Activated effector memory CD4-positive, alpha-beta T cell treated with anti-CD3 and anti-CD28 coated beads, Interleukin-2, amount 50 U/mL, for 16 hours (primary cell): ENCODE measurements at places on chromosomes 12 and 14.

GRCh38 chr14:90624227-90624626 lies 192.0 kb downstream of the TTC7B start:
- DNase-seq, result no peak

DNA sequence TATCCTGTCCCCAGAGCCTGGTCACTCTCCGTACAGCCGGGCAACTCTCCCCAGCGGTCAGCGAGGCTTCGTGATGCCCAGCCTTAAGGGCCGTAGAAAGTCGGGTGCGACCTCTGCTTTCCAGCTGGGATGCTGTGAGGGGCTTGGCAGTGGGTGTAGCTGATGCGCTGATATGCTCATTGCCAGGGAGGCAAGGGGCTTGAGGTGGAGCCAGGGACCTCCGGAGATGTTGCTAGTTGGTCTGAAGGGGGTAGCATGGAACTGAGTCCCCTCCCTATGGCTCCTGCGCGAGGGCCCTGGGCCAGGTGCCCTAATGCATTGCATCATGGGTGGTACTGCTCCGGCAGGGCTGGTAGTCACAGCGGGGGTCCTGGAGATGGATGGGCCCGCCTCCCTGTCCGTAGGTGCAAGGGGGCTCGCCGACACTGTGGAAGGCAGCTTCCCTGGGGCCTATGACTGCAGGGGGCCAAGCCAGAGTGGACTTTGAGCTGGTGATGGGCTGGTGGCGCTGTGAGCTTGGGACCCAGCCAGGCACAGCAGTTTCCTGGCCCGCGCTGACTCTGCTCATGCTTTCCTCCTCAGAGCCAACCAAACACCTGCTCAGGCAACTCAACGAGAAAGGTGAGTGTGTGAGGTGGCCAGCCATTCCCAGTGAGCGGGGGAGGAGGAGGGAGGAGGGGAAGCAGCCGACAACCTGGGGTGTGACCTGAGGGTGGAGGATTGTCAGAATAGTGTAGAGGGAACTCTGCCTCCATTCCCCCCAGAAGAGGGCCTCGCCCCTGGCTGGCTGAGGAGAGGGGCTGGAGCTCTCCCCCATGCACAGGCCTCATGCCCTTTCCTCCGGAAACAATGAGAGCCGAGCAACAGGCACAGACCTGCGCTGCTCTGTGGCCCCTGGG lies 32.3 kb downstream of the PLEKHG3 start:
- DNase-seq, result no peak

- no peak for DNase-seq
These were observed 88.2 kb downstream of the TMX1 start for GRCh38 chr14:51328064-51328771.

DNA sequence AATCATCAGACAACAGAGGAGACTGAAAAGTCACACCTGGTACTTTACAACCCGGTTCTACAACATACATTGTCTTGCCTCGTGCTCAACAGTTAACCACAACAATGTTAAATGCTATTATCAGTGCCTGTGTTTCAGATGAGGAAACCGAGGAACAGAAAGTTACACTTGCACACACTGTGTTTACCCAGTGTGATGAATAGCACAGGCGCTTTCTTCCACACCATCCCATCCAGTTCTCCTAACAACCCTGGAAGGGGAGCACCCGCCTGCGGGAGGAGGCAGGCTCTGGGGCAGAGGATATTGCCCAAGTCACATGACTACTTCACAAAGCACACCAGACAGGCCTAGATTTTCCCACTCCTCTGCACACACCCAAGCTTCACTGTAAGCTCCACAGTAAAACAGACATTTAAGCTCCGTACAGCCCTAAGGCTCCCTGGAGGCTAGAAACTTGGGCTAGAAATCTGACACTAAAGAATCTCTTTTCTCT lies 21.8 kb downstream of the NCKAP5L start:
- no peak for DNase-seq

DNA sequence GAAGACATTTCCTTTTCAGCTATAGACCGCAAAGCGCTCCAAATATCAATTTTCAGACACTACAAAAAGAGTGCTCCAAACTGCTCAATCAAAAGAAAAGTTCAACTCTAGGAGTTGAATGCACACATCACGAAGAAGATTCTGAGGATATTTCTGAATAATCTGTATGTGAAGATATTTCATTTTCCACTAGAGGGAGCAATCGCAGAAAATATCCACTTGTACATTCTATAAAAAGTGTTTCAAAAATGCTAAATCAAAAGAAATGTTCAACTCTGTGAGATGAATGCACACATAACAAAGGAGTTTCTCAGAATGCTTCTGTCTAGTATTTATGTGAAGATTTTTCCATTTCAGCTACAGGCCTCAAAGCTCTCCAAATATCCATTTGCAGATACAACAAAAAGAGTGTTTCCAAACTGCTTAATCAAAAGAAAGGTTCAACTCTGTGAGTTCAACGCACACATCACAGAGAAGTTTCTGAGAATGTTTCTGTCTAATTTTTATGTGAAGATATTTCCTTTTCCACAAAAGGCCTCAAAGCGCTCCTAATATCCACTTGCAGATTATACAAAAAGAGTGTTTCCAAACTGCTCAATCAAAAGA lies 643.8 kb upstream of the ALG10B start:
- DNase-seq, result no peak

- no peak for DNase-seq
These were observed 183.2 kb downstream of the NTS start for GRCh38 chr12:86057092-86057845.

DNA sequence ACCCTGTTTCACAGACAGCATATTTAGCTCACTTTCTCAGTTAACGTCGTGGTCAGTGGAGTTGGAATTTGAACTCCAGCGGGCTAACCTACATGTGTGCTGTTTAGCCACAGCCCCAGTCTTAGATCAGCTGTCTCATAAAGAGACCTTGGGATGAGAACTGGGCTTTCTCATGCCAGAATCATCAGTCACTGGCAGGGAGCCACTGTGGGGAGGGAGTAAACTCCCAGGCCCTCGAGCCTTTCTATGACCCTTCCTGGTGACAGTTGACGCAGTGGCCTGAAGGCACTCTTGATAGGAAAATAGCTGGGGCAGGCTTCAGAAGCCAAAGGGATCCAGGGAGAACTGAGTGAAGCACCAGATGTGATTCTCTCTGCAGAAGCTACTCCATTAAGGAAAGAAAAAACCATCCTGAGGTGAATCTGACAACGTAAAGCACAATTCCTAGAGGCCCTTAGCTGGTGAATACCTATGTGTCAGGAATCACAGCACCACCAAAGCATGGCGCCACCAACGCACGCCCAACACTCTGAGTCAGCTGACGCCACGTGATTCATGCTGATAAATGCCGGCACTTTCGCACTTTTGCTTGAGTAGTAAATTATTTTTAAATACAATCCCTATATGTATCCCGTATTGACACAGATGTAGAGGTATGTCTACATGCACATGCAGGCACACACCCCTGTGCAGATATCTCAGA lies 279.6 kb upstream of the TMEM132C start:
- no peak for DNase-seq

GRCh38 chr14:75476274-75476995 lies 45.8 kb upstream of the BATF start:
- no peak for DNase-seq

- peak; percentile 69 for DNase-seq
These were observed 16.1 kb downstream of the BCL11B start for GRCh38 chr14:99255621-99256482.

- DNase-seq, result peak; percentile 85
These were observed 1.0 kb downstream of the INSM2 start for GRCh38 chr14:35534873-35535482.

- DNase-seq, result peak; percentile 81
These were observed 11.4 kb upstream of the CALCOCO1 start for GRCh38 chr12:53738406-53739213.

GRCh38 chr12:13253966-13254760 lies 57.6 kb downstream of the EMP1 start:
- no peak for DNase-seq

GRCh38 chr14:105287249-105288102 lies 13.3 kb downstream of the BRF1 start:
- no peak for DNase-seq

DNA sequence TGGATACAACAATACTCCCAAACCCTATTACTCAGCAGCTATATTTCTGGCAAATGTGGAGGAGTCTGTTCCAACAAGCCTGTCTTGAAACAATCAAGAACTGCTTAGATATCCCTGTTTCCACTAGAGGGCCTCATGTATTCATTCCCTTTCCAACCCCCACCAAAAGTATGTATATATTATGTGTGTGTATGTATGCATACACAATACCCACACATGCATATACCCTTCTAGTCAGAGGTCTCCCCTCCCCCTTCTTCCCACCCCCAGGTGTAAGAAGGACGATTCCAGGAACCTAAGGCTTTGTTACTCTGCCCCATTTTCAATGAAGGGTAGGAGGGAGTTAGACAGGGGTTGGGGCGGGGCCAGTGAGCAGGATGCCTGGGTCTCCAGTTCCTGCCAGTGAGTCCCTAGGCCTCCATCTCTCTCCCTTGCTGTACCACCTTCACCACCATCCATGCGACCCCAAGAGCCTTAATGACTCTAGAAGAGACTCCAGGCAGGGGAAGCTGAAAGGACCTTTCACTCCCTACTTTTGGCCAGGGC lies at the start of gene DGKA:
Gene DGKA, plus strand, starts transcription at position 392 of the 546 bp plus-strand sequence. CDS start 5,342 bp downstream, outside the sequence.
- peak; percentile 90 for DNase-seq

DNA sequence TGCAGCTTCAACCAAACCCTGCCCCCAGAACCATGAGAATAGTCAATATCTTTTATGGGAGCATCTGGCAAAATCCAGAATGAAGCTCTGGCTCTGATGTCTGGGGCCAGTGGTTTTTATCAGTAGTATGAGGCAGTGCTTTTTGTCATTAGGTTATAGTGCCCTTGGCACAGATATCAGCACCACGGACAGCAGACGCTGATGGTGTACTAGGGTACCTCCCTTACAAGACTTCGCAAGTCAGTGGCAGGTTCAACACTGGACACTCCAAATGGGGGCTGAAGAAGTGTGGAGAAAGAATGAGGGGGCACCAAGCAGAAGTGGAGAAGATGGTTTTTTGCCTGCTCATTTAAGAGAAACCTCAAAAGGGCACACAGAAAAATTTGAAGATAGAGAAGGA lies 68.2 kb upstream of the E2F7 start:
- DNase-seq, result no peak

GRCh38 chr12:11666131-11667050 lies 16.9 kb downstream of the ETV6 start:
- DNase-seq, result no peak

DNA sequence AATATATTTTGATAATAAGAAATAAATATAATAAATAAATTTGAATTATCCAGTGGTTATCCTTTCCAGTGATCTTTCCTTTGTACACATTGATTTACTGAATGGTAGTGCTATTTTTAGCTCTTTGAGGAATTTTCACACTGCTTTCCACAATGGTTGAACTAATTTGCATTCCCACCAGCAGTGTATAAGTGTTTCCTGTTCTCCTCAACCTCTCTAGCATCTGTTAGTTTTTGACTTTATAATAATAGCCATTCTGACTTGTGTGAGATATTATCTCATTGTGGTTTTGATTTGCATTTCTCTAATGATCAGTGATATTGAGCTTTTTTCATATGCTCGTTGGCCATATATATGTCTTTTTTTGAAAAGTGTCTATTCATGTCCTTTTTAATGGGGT lies 333.7 kb downstream of the RAD51B start:
- no peak for DNase-seq

DNA sequence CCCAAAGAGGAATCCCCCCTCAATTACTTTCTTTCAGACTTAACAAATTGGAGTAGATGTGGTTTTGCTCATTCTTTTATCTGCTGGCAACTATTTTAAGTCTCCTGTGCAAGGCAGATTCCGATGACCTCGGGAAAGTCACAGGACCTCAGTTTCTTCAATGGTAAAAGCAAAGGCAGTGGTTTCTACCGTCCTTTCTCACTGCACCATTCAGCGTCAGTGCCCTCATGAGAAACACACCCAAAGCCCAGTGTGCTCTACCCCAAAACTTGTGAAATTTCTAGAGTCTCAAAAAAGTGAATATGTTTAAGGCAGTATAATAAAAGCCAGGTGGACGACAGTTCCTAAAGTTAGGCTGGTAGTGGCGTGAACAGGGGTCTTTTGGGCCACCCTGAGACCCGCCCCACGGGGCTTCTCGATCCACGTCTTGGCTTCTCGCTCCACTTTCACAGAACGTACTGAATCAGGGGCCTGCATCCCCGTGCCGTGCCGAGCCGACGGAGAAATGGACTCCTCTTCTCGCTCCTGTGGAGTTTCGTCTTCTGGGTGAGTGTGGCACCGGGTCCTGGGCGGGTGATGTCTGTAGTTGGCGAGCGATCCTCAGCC lies 1.3 kb upstream of the ARHGAP5 start:
- peak; percentile 83 for DNase-seq

DNA sequence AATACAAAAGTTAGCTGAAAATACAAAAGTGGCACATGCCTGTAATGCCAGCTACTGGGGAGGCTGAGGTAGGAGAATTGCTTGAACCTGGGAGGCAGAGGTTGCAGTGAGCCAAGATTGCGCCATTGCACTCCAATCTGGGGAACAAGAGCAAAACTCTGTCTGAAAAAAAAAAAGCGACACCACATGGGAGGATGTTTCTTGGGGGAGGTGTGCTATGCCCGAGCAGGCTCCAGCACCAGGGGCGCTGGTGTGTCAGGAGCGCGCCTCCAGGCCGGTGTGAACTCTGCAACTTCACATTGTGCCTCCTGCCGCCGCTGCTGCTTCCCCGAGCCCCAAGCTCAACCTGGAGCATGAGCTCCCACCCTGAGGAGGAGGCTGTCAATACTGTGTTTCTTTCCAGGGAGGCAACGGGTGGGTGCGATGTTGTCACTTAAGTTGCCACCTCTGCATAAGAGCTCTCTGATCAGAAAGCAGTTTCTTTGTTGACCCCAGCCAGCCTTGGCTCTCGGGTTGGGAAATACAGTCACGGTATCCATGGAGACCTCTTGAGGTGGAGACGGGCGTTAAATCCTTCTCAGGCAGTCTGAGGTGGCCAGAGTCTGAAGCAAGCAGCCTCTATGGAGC lies 18.9 kb downstream of the DEGS2 start:
- no peak for DNase-seq

- DNase-seq, result peak; percentile 92
These were observed 9.4 kb downstream of the ASPG start for GRCh38 chr14:104094709-104095425.

DNA sequence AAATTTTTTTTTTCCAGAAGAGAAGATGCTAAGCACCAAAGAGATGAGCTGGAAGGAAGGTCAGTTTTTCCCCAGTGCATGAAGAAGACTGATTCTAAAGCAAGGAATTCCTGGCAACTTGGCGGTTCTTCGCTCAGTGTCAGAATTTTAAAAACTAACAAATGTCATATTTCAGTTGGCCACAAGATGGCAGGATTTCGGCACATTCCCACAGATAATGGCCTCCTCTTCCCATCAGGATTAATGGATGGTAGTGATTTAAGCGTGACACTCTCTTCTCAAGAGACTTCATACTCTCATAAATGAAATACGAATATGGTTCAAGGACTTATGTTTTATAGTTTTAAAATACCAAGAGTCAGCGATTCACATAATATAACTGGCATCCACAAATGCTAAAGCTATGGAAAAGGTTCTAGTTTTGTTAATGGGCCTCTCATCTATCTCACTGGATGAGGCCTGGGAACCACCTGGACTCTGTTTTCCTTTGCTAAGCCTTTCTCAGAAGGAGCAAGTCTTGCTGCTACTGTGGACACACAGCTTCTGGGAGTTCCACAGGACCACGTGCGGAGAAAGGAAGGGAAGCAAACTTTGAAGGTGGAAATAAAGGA lies 46.1 kb upstream of the PTPRO start:
- DNase-seq, result no peak
